ENCODE measurements at places on chromosomes 7 and 10.

GRCh38 chr10:688312-689120 lies 952 bp downstream of the DIP2C start:
- no peak for DNase-seq

DNA sequence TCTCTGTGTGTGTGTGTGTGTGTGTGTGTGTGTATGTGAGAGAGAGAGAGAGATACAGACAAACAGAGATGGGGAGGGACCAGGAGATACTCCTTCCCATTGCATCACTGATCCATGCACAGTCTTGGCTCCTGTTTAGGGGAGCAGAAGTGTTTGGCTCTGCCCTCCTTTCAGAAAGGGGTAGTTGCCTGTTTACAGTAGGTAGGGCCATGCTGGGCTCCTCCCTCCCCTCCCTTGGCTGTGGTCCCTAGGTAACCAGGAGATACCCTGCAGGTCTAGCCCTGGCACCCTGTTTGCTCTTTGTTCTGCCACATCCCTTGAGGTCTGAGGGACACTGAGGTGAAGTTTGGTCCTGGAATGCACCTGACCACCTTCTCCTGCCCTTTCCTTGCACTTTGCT lies 95.3 kb downstream of the RAMP3 start:
- DNase-seq = no peak

- DNase-seq = no peak
Measured at GRCh38 chr10:31197886-31198285, 121.1 kb upstream of the ZEB1 start.

DNA sequence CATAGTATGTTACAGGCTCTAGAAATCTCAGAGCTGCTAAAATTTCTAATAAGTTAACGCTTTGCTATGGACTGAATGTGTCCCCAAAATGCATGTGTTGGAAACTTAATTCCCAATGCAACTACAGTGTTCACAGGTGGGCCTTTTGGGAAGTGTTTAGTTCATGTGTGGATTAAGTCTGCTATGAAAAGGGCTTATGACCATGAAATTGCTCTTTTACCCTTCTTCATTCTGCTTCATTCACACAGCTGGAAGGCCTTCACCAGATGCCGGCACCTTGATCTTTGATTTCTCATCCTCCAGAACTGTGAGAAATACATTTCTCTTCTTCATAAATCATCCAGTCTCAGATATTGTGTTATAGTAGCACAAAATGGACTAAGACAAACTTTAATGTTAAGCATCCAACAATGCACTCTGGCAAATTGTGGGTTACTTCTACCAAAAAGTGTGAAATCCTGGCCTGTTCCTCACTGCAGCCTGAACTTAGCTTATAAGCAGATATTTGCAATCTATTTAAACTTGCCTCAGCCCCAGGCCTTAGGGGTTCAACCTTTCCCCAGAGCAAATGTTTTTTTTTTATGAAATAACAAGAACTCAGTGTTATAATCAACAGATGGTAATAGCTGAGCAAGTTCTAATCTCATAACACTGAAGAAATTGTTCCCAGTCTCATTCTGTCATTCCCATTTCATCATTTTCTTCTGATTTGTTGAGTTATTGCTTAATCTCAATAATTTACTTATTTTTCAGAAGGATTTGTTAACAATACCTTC lies 523.6 kb downstream of the KIF20B start:
- DNase-seq = no peak

DNA sequence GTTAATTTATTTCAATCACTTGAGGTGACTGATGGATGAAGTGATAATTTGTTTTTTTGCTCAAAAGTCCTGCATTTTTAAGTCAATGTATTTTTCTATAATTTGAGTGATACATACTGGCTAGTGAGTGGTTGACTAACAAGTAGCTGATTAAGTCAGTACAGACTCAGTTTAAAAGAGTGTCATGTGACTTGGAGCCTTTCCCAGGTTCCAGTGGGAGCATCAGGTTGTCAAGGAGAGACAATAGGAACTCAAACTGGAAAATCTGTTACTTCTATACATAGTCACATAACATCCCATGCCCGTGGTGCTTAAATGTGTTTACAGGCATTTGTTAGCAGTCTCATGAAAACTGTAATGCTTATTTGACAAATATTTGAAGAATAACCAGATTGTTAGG lies 154.7 kb downstream of the ANK3 start:
- DNase-seq = no peak

GRCh38 chr7:100832281-100832633 lies 4.9 kb upstream of the EPHB4 start:
- no peak for DNase-seq

DNA sequence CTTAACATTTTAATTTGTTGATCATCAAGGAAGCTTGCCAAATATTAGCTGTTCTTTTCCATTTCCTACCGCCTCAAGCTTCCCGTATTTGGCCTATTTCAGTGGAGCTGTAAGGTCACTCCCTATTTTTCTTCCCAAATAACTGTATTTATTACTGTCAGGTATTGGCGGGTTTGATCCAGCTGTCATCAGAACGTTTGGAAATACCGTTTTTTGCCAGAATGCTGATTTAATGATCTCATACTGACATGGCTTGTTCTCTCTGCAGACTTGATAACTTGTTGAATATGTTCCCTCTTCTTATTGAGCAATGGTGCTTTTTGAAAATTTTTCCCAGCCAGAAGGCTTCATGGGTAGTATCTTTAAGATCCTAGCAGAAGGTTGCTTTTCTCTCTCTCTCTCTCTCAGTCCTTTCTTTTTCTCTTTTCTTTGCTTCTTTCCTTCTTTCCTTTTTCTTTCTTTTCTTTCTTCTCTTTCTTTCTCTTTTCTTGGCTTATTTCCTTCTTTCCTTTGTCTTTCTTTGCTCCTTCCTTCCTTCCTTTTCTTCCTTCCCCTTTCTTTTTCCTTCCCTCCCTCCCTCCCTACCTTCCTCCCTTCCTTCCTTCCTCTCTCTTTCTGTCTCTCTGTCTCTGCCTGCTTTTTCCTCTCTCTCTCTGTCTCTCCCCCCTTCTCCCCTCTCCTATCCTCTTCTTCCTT lies 42.1 kb downstream of the CUX1 start:
- DNase-seq = no peak

- DNase-seq = no peak
Measured at GRCh38 chr10:129472696-129473555, 5.9 kb downstream of the MGMT start.

DNA sequence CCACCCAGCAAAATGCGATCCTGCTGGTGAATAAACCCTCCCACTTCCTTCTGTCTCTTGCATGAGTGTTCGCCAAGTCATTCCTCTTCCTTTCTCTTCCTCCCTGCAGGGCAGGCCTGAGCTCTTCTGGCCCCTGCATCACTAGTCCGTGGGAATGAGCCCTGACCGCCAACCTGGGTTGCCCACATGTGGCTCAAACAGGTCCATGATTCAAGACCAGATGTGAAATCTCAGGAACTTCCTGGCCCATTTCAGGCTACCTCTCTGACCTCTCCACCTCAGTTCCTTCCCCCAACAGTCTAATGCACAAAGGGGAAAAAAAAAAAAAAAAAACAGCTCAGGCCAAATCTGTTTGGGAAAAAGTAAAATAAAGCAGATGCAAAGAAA lies 5.4 kb upstream of the YWHAG start:
- no peak for DNase-seq

DNA sequence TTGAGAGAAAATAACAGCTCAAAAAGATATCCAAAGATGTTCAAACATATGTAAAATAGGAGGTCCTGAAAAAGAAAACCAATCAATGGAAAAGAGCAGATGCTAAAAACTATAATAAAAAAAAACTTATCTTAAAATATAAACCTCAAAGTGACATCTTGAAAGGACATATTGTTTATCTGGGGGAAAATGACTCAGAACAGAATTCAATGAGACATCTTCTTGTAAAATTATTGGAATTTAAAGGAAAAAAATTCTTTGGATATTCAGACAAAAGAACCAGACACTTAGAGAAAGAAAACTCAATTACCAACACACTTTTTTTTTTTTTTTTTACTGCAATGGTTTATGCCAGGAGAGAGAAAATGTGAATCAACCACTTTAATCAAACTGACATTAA lies 58.9 kb downstream of the NAMPT start:
- no peak for DNase-seq

DNA sequence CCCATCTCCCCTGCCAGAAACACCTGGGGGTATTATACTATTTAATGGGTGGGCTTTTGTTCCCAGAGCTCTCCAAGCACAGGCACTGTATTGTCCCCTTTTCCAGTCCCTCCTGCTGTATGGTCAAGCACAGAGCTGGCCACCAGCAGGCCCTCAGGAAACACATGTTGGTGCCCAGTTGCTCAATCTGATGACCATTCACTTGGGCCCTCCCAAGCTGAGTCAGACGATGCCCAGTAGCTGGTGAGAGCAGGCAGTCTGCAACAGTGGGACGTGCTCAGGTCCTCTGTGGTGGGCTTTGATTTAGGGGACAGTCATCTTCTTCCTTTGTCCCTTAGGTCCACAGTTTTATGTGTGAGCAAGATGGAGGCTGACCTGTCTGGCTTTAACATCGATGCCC lies 11.8 kb downstream of the SFXN2 start:
- no peak for DNase-seq

DNA sequence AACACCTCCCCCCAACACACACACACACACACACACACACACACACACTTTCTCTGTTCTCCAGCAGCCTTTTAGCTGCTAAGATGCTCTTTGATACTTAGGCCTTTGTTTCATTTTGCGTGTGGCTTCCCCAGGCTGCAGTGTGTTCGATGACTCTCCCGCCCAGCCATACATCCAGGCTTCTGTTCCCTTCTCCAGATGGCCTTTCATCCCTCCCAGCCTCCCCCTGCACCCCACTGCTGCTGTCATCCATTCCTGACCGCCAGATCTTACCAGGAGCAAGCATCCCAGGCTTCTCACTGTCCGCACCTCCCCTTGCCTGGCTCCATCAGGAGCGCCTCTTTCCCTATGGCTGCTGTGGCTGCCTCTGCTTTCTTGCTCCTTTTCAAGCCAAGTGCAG lies 77.8 kb upstream of the PPIF start:
- DNase-seq = no peak

GRCh38 chr7:2270495-2270894 lies 28.5 kb downstream of the NUDT1 start:
- no peak for DNase-seq

DNA sequence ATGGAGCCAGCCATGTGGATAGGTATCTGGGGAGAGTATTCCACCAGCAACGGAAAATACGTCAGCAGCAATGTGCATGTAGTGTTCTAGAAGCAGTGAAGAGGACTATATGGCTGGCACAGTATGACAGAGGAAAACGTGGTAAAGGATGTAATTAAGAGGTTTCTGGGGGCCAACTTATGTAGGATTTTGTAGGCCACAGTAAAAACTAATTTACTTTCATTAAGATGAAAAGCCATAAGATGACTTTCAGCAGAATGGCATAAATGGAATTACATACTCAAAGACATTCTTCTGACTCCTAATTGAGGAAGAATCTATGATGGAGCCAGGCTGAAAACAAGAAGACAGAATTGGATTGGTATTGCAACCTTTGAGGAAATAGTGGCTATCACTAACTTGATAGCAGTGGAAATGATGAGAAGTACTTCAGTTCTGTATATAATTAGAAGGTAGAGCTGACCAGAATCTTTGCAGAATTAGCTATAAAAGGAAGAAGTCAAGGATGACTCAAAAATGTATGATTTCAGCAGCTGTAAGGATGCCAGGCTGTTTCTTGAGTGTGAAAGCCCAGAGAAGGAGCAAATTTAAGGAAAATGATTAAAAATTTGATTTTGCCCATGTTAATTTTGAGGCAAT lies 156.7 kb downstream of the MBL2 start:
- DNase-seq = no peak

DNA sequence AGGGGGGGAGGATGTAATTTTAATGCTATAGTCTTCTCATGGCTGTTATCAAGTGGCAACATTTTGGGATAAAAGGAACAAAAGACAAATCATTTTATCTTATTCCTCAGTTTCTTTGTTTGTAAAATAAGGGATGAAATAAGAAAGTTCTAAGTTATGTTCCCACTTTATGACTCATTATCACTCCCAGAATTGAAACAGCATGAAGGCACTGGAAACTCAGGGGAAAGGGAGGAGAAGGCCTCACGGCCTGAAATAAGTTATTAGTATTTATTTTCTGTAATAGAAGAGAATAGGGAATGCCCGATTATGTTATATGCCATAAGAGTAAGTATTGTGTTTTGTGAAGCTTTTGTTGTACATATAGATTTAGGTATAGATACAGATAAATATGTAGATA lies 85.0 kb upstream of the NAMPT start:
- DNase-seq = no peak

DNA sequence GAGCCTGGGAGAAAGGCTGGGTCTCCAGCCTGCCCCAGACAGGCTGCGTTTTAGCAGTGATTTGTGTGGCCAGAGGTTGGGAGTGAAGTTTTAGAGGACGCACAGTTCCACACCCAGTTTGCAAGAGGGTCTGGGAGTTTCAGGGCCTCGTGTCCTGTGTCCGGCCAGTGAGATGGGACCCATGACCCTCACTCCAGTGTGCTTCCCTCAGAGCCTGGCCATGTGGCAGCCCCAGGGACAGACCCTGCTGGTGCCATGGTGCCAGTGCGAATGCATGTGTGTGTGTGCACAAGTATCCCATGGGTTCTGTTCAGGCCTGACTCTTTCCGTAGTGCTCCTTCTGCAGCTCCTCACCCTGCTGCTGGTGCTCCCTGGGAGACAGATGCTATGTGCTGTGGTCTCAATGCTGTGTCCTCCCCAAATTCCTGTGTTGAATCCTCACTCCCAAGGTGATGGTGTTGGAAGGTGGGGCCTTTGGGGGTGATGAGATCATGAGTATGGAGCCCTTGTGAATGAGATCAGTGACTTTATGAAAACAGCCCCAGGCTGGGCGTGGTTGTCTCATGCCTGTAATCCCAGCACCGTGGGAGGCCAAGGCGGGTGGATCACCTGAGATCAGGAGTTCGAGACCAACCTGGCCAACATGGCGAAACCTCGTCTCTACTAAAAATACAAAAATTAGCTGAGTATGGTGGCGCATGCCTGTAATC lies 16.5 kb downstream of the ECHDC3 start:
- DNase-seq = no peak

- DNase-seq = no peak
Measured at GRCh38 chr7:128877756-128878120, 15.1 kb downstream of the ATP6V1F start.

DNA sequence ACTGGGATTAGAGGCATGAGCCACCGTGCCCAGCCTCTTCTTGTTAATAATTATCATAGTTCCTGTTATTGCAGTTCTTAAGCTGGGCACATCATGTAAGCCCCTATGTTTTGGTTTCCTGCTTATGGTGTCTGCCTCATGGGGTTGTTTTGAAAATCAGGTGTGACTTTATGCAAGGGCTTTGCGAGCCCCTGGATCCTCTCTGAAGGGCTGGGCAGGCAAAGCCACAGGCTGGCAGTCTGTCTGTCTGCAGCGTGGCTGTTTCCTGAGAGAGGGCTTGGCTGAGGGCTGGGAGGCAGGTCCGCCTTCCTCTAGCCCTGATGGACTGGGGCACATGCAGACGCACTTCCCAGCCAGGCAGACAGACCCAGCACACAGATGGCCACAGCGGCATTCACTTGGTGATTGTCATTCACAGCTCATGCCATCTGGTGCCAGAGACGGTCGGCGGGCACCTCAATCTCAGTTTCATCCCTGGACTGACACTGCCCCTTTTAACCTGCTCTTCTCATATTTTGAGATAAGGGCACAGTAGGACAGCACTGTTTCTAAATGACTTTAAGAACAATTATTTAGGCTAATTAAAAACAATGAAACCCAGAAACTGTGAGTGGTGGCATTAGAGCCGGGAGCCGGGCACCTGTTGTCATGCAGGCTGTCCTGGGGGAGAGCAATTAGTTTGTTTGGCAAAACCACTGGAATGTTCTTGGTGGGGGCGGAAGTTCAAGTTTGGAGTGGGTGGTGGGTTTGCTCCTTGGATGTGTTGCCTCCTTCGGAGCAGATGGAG lies 35.5 kb downstream of the RBM20 start:
- no peak for DNase-seq

Data from hematopoietic multipotent progenitor cell treated with erythropoietin and hydrocortisone succinate and interleukin-3 and kit ligand, for 17 days (in vitro differentiated cells).